Stimulated activated CD4-positive, alpha-beta T cell treated with anti-CD3 and anti-CD28 coated beads, Interleukin-2, amount 100 ng/mL, for 24 hours (primary cell): ENCODE measurements at places on chromosomes 12 and 14.

DNA sequence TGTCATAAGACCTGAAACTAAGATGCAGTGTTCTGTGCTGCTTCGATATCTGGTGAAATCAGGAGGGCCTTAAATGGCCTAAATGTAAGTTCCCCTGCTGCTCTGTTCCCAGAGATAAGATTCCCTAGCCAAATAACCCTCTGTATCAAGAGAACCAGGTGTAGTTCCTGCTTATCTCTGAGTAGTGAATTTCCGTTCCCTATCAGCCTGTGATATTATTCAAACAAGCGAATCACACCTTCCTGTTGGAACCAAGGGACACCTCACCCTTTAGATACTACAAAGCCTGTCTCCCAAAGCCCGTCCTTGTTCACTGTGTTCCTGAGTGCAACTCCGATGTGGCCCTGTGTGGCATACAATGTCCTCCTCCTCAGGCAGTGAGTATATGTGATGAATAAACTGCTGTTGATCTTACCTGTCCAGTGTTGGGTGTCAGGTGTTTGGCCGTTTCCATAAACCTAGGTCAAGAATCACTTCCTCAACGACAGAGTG, 52.2 kb upstream of the COCH start:
- DNase-seq, result no peak

- no peak for DNase-seq
These were observed 300.4 kb downstream of the SNAPC1 start for GRCh38 chr14:62062645-62063044.

GRCh38 chr12:3730111-3730510, 22.8 kb downstream of the CRACR2A start:
- DNase-seq, result no peak

DNA sequence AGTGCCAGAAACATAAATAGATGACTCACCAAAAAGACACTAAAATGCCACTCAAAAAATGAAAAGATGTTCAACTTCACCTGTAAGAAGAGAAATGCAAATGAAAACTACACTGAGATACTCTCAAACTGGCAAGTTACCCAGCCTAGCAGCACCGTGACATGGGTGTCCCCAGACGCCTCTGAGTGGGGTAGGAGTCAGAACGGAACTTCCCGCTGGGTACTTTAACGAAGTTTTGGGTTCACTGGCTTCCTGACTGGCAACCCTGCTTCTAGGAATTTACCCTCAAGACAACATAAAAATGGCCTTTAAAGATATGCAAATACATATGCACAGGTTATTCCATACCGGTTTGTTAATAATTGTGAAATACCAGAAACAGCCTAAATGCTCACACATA, 52.6 kb downstream of the RIMBP2 start:
- no peak for DNase-seq

DNA sequence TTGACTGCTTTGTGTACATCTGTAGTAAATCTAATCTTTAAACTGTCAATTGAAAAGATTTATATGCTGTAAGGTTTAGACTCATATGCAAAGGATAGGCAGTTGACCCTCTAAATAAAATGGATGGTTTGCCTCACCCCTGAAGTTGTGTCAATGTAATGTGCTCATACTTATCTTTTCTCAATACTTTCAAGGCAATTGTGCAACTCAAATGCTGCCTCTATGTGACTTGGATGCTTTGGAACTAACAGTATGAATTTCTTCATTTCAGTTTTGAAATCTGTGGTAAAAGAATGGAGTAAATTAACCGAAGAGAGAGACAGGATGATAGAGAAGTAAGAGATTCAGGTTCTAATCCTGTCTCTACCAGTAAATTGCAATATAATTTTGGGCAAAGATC, 9.7 kb downstream of the PDE6H start:
- no peak for DNase-seq

GRCh38 chr12:3797531-3798048, 44.7 kb upstream of the CRACR2A start:
- DNase-seq, result no peak
